ENCODE measurements at places on chromosomes 5 and 9.

GRCh38 chr9:136648751-136649150 lies 14.0 kb upstream of the EGFL7 start:
- no peak for DNase-seq

GRCh38 chr5:5719292-5719691 lies 296.8 kb downstream of the ICE1 start:
- no peak for DNase-seq

GRCh38 chr5:1103505-1104326 lies 8.1 kb downstream of the SLC12A7 start:
- no peak for DNase-seq

- no peak for DNase-seq
Measured at GRCh38 chr5:126965487-126965886, 64.9 kb downstream of the MARCHF3 start.

GRCh38 chr9:123069010-123069481 lies 35.6 kb downstream of the GPR21 start:
- DNase-seq, result no peak

DNA sequence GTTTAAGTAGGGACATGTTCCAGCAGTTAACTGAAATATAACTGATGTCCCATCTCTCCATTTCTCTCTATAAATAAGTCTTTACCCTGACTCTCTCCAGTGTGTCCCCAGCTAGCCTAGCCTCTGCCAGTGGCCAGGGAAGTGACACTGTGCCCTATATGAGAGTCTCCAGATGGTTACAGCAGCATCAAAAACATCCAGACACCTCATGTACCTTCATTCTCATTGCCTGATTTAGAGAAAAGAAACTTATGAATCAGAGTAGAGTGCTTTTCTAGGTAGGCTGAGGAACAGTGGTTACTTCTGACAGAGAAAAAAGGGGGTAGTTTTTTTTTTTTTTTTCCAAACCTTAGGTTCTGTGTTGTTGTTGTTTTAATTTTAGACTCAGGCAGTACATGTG lies 148.5 kb downstream of the GNAQ start:
- no peak for DNase-seq

- DNase-seq, result no peak
Measured at GRCh38 chr9:112670991-112671625, 46.8 kb downstream of the INIP start.

- DNase-seq, result no peak
Measured at GRCh38 chr9:89776795-89777525, 172.1 kb downstream of the GADD45G start.

- DNase-seq, result no peak
Measured at GRCh38 chr5:56356836-56357160, 123.7 kb upstream of the ANKRD55 start.

DNA sequence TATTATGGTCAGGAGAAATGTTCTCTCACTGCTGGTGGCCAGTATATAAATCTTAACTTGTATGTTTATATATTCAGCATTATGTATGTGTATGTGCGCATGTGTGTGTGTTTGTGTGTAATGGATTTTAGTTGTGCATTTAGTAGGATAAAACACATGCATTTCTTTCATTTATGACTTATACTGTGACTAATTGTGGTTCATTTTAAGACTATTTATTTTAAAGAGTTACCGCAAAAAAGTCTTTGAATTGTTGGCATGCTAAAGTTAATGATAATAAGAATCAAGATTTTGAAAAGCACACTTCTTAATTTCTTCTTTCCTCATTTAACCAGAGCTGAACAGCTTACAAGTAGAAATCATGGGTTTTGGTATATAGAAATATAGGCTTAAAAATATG lies 60.9 kb downstream of the RAI14 start:
- no peak for DNase-seq

DNA sequence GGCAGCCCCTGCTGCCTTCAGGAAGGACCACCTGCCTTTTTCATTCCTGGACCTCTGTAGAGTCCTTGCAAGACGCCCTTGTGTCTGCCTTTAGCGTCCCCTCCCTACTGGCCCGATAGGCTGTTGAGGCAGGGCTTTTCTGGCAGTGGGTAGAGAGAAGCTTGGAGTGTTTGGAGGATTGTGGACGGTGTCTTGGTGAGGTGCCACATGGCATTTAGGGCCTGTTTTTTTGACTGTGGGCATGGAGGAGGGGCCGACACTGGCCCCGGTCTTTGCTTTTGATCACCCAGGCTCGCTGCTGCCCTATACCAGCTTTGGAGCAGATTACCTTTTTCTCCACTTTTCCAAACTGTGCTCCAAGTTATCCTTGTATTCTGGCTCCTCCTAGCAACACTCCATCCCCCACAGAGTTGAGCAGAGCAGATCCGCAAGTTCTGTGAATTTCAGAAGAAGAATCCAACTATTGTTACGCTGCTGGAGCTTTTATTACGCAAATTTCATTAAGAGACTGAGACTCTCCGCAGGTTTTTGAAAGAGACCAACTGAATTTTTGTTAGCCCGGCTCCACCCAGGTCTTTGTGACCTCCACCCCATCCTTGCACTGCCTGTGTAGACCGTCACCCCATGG lies 34.8 kb upstream of the PRDM12 start:
- no peak for DNase-seq

GRCh38 chr5:32201122-32201753 lies 27.1 kb upstream of the GOLPH3 start:
- DNase-seq, result no peak

DNA sequence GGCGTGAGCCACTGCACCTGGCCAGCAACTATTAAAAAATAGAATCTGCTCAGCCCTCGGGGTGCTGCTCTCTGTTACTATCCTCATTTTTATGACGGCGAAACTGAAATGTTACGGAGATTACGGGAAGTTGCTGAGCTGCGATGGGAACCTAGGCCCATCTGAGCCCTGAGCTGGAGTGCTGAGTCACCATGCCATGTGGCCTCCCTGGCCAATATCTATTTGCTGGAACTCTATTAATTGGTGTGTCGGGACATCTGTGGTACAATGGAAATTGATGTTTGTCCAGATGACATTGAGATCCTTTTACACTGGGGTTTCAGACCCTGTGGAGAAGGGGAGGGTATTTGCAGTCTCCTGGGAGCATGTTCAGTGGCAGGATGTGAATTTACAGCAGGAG lies 8.1 kb downstream of the PRDM12 start:
- no peak for DNase-seq

GRCh38 chr5:149284501-149284900 lies 12.8 kb downstream of the AFAP1L1 start:
- no peak for DNase-seq

GRCh38 chr5:42677156-42677842 lies 79.3 kb upstream of the CCDC152 start:
- DNase-seq, result no peak

- DNase-seq, result no peak
Measured at GRCh38 chr5:116395226-116395625, 179.4 kb downstream of the SEMA6A start.

- DNase-seq, result no peak
Measured at GRCh38 chr9:20200581-20200980, 411.7 kb upstream of the SLC24A2 start.

DNA sequence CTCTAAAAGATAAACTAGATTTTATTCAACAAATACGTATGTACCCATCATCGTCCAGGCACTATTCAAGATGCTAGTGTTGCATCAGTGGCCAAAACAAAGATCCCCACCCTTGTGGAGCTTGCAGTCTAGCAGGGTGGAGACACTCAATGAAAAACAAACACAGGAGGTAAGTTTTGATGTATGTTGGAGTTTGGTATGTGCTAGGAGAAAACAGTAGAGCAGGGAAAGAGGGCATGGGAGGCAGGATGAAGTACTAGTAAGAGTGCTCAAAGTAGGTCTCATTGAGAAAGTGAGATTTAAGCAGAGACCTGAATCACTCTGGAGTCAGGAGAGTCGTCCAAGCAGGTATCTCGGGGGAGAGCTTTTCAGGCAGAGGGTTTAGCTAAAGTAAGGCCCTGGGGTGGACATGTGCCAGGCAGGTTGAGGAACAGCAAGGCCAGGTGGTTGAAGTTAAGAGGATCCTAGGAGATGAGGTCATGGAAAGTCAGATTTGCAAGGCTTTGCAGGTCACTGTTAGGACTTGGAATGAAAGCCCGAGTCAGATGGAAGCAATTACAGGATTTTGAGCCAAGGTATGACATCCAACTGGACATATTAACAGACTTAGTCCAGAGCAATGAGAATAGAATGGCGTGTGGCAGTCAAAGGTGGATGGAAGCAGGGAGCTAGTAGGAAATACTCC lies 9.2 kb downstream of the SNX18 start:
- DNase-seq, result no peak

DNA sequence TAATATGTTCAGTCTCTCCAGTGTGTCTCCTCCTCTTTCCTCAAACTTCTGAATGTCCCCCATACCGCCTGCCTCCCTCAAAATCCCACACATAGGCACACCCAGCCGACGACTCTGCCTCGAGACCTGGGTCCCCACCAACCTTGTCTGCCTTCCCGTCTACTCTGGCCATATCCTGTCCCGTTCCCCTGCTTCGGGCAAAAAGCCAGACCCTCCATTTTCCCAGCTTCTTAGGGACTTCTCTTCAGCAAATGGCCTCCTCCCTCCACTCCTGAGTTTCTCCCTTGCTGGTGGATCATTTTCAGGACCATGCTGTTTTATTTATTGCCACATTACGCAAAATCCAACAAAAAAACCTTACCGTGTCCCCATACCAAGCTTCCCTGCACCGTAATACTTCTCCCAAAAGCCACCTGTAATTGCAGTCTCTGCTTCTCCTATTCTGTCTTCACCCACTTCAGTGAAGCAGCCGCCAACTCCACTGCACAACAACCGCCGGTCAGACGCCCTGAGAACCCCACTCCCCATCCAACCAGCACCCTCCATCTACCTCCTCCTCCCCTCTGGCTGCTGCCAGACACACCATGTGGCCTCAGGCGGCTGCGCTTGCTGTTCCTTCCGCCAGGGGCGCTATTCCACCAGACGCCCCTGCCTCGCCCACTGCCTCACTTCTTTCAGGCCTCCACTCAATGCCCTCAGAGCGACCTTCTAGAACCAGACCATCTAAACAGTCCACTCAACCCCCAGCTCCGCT lies 117.0 kb downstream of the TRPM6 start:
- DNase-seq, result no peak

- no peak for DNase-seq
Measured at GRCh38 chr5:145764325-145764724, 70.8 kb downstream of the PRELID2 start.

GRCh38 chr5:118882666-118883065 lies 105.7 kb downstream of the DTWD2 start:
- no peak for DNase-seq

DNA sequence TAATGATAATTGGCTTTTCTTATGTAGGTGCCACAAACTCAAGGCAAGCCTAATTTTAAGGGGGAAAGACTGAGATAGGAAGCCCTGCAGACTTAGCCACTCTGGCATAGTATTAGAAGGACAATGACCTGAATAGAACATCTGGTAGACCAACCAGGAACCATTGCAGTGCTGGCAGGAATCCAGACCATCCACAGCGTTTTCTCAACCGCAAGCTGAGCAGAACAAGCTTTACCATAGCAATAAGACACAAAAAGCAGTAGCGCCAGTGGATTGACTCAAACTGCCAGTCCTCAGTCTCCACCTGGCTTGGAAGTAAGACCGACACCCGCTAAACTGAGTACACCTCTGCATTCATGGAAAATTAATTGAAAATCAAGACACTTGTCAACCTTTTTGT lies 141.3 kb upstream of the LPAR1 start:
- no peak for DNase-seq

DNA sequence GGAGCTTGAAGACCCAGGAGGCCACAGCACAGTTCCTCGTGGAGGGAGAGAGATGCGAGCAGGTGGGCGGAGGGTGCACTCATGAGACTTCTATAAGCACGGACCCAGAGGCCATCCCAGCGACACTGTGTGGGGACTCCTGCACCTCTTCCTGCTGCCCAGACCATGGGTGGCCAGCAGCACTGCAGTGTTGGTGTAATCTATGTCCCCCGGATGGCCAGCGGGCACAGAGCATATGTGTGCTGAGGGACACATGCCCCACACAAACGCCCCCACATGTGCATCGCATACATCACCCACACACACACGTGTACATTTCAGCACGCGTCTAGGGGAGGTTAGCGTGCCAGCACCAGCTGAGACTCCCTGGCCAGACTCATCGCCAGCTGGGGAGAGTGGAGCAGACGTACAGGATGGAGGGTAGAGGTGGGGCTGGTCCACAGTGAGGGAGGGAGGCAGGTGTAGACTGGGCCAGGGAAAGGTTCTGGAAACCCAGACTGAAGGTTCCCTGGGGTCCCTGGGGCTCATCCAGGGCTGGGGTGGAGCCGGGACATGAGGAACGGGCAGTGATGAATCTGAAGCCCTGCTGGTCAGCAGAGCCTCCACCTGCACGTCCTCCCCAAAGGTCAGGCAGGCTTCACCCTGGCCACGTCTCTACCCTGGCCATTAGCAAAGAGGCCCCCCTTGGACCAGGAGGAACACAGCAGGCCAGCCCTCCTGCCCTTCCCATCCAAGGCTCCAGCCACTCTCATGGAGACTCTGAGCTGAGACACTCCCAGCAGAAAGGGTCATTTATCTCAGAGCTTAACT lies 27.6 kb downstream of the ADAMTS2 start:
- DNase-seq, result no peak
